Glomerular endothelial cell (primary cell): ENCODE measurements at places on chromosomes 4 and X. TPM values are rescaled to one million over a fixed set of nuclear protein-coding genes. Genes with fewer than 3 reads are reported as not detected.

GRCh38 chr4:140253556-140254027, 99.6 kb upstream of the MAML3 start:
- no peak for DNase-seq

Gene S100G
- total RNA-seq = not detected in 2 replicates

GRCh38 chr4:106017975-106018374, 122.7 kb downstream of the NPNT start:
- no peak for DNase-seq

Gene POLR2B
- 67.4 and 80.9 TPM in 2 replicates for total RNA-seq

GRCh38 chrX:48695925-48696300, 621 bp upstream of the SUV39H1 start:
- DNase-seq = no peak
